Kasumi-1 (cell line): ENCODE measurements at places on chromosomes 1 and 21.
A peak's percentile ranks its signal among the peaks of the same experiment; 100 is the strongest.

DNA sequence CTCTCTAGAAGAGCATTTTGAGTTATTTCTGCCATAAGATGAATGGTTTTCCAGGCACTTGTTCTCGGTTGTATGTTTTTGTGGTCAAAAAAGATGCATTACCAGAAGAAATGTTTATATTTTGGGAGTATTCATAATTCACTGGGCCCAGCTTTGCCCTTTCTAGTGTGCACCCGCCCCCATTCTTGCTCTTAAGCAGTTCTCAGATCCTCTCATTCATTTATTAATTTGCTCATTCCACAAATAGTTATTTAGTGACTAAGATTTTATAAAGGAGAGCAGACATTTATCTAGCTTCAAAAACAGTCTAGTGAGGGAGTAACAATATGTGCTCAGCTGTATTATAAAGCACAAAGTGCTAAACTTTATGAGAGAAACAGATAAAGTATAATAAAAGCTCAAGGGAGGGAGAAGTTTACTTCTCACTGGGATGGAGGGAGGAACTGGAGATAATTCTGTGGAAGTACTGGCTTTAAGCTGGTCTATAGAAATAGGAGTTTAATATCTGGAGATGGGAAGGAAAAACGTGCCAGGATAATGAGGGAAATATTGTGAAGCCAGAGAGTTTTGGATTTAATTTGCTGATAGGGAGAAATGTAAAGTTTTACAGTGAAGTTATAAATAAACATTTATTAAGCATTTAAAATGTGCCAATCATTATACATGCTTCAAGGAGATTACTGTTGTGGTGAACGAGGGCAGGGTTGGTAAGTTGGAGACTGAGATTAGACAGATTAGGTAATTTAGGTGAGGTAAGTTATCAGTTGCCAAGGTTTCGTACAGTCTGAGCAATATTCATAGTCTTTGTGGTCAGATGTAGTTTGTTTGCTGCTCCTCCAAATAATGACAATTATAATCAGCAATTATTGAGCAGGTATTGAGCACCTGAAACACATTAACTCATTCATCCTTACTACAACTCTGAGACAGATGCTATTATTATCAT, 9.1 kb upstream of the MACF1 start:
- no peak for DNase-seq

- peak; percentile 80 for DNase-seq
These were observed 70.3 kb downstream of the SERINC2 start for GRCh38 chr1:31483012-31483946.

GRCh38 chr21:42120101-42120902, 49.2 kb downstream of the UMODL1 start:
- DNase-seq = no peak

DNA sequence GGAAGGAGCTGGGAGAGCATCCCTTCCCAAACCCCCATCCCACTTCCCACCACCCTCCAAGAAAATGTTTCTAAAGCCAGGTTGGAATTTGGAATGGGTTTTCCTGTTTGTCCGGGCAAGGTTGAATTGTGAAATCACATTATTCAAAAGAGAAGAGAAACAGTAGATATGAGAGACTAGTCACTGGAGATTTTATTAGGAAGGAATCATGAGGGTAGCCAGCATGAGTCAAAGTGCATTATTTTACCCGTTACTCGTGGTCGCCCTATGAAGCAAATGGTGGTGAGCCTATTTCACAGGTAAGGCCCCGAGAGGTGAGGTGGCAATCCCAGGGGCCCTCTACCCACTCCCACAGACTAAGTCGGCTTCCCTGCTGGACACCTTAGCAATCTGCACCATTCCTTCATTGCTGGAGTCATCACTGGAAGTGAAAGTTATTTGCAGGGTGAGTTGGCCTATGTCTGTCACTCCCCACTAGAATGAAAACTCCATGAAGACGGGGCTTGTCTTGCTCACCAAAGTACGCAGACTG, 52.8 kb downstream of the TOMM20 start:
- DNase-seq = no peak

GRCh38 chr1:92291372-92291999, 7.3 kb downstream of the GLMN start:
- DNase-seq = peak; percentile 87

- peak; percentile 41 for DNase-seq
These were observed 6.3 kb downstream of the RCC1 start for GRCh38 chr1:28512058-28512611.

DNA sequence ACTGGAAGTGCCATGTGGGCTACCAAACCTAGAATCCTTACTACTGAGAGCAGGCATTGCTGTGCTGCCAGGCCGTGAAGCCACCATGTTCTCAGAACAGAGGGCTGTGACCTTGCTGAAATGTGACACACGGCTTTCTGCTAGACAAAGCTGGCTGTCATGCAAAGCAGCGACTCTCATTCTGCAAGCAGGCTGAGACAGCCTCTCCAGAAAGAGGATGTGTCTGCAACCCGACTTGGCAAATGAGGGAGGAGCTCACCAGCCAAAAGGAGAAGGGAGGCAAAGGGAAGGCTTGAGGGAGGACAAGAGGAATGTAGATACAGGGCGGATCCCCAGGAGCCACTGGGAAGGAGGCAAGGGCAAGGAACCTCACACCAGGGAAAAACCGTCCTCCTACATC, 85.7 kb upstream of the KRTAP19-8 start:
- DNase-seq = peak; percentile 88

DNA sequence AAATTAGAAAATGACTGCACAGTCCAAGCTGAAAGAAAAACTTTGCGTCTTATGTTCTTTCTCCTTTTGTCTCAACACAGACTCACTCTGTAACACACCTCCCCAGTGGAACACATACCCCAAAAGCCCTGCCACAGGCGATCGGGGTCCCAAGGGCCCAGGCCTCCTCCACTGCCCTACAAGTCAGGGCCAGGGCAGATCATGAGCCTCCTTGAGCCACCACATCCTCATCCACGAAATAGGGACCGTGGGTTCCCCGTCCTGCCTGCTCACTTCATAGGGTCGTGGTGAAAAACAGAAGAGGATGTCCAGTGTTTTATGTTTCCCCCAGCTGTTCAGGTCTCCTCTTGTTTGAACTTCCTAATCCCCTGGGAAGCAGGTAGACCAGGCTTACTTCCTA, 116.7 kb downstream of the KCNN3 start:
- DNase-seq = no peak

GRCh38 chr1:6456800-6457466, 9.0 kb downstream of the TNFRSF25 start:
- no peak for DNase-seq

- DNase-seq = no peak
These were observed 63.1 kb downstream of the C1orf21 start for GRCh38 chr1:184449916-184450315.

DNA sequence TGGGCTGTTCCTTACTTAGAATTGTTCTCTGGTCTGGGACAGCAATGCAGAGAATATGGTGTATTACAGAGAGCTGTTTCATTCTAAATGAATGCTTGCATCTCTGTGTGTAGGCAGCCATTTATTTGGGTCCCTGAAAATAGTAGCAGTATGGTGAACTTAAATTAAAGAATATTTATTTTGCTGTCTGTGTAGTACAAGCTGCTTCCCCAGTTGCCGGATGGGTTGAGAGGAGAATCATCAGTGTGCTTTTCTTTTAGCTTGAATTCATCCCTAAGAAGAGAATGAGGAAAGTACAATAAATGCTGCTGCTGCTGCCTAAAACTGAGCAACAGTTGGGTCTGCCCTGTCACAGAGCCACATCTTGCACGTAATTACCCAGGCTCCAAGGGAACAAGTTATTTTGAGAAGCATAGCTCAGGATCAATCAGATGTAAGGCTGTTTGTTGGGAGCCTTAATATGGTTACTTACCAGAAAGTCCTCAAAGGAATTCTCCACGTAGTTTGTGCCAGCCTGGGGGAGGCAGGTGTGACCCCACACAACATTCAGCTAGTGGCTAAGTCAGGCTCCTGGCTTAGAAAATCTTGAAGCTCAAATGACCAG, 16.6 kb downstream of the ACTN2 start:
- DNase-seq = no peak

GRCh38 chr1:58123051-58123450, 423.5 kb downstream of the OMA1 start:
- no peak for DNase-seq

DNA sequence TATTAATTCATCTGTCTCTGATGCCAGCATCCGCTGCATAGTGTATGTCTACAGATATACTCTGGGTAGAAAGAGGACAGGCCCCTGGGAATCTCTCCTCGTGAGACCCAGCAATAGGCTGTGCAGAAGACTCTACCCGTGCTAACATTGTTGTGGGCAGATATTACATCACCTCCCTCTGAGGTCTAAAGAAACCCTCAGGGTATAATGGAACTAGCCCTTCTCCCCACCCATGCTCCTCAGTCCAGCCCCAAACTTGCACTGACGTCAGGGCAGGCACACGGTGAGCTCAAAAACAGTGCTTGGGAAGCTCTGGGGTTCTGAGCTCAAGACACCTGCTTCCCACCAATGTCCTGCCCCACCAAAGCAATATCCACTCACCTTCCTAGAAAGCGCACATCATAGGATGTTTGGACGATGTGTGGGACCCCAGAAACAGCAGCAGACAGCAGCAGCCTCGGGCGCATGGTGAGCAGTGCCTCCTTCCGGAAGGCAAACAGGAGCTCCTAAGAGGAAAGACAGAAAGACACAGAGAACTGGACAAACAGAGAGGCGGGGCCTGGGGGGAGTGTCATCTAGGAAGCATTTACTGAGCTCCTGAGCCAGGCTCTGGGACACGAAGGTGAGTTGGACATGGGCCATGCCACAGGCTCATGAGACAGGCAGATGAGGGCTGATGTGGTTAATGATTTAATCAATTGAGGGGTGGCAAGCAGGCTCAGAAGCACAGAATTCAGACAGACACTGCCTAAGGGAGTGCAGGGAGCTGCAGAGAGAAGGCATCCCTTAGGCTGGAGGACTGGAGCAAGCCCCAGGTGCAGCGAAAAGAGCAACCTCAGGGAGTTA, 4.8 kb downstream of the OVGP1 start:
- no peak for DNase-seq

- DNase-seq = no peak
These were observed 9.7 kb upstream of the PRELP start for GRCh38 chr1:203465948-203466347.

DNA sequence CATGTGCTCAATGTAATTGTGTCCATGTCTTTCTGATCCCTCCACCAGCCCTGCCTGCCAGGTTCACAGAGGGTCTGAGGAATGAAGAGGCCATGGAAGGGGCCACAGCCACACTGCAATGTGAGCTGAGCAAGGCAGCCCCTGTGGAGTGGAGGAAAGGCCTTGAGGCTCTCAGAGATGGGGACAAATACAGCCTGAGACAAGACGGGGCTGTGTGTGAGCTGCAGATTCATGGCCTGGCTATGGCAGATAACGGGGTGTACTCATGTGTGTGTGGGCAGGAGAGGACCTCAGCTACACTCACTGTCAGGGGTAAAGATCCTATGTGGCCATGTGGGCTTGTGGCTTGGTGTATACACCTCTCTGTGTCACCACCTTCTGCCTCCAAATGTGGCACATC, 91.4 kb downstream of the OBSCN start:
- no peak for DNase-seq

DNA sequence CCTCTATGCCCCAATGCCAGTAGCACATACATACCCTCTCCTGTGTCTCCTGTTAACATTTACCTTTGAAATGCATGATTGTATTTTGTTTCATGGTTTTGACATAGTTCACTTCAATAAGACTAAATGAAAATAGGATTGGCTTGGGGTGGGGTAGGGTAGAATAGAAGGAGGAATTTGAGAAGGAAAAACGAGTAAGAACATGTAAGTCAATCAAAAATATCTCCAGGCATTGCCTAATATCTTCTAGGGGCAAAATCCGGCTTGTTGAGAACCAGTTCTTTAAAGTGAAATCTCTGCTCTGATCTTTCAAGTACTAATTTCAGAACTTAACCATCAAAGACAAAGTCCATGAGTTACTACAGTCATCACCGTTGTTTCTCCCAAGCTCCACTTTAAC, 31.8 kb upstream of the RGS2 start:
- no peak for DNase-seq

DNA sequence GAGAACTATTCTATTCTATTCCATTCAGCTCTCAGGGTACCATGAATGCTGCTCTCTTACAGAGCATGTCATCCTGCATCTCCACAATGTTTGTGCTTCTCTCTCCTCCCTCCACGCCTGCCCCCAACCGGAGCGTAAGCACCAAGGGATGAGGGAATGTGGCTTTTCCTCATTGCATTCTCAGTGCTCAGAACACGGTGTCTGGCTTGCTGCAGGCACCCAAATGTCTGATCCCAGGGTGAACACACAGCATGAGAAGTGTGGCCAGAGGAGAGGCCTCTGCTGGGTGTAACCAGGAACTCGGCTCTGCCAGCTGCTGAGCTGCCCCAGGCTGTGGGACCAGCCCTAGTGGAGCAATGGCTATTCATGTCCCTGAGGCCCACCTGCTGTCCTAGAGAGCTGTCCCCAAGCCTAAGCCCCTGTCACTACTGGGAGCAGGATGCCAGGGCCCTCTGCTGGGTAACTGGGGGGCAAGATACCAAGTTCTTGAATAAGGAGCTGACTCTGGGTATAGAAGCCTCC, 38.3 kb downstream of the OLFML2B start:
- DNase-seq = no peak

GRCh38 chr1:147726168-147726567, 34.2 kb downstream of the GJA5 start:
- no peak for DNase-seq

- DNase-seq = no peak
These were observed 203.7 kb upstream of the C1orf87 start for GRCh38 chr1:60277269-60277668.

DNA sequence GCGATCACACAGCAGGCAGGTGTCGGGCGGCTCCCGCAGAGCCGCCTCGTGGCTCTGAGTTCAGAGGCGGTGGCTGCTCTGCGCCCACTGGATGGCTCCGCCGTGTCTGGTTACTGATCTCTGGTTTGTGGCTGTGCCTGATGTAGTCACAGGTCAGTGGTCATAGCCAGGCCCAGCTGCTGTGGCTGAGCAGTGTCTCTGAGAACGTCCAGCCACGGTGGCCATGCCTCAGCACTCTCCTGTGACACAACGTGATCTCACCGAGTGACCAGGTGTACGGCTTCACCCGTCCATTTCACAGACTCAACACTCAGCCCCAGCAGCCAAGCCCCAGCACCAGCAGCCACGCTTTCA, 61.2 kb downstream of the KCNN3 start:
- DNase-seq = no peak

GRCh38 chr1:77473690-77474089, 191.9 kb downstream of the AK5 start:
- DNase-seq = no peak

DNA sequence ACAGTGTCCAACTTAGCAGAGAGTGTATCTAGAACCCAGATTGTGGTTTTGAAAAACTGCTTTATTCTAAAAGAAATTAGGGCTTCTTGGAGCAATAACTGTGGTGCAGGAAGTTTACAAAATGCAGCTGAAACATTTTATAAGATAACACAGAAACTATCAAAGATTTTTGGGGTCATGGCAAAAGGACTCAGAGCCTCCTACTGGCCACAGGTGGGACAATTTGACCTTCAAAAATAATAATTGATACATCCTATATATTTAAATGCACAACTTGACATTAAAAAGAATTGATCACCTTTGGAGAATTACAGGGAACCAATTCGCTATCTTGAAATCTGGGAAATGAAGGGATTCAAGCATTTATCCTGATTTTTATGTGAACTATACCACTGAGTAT, 235.2 kb downstream of the RPS6KC1 start:
- DNase-seq = no peak

GRCh38 chr1:48756683-48757316, 19.9 kb downstream of the BEND5 start:
- DNase-seq = no peak
